ENCODE measurements at places on chromosomes 7 and 10.

- no peak for DNase-seq
Observed at GRCh38 chr7:98520356-98520951, 96.6 kb upstream of the NPTX2 start.

DNA sequence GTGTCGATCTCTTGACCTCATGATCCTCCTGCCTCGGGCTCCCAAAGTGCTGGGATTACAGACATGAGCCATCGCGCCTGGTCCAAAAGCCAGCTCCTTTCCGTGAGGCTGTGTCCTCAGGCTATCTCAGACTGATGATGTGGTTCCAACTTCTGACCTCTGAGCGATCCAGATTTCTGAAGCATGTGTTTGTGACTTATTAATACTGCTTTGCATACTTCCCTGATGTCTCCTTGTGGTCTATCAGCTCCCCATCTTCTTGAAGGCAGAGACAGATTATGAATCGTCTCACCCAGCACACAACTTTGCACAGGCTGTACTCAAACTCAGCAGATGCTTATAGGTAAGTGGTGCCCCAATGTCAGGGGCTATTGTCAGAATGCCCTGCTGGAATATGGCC lies 2.0 kb upstream of the PLPP4 start:
- no peak for DNase-seq

DNA sequence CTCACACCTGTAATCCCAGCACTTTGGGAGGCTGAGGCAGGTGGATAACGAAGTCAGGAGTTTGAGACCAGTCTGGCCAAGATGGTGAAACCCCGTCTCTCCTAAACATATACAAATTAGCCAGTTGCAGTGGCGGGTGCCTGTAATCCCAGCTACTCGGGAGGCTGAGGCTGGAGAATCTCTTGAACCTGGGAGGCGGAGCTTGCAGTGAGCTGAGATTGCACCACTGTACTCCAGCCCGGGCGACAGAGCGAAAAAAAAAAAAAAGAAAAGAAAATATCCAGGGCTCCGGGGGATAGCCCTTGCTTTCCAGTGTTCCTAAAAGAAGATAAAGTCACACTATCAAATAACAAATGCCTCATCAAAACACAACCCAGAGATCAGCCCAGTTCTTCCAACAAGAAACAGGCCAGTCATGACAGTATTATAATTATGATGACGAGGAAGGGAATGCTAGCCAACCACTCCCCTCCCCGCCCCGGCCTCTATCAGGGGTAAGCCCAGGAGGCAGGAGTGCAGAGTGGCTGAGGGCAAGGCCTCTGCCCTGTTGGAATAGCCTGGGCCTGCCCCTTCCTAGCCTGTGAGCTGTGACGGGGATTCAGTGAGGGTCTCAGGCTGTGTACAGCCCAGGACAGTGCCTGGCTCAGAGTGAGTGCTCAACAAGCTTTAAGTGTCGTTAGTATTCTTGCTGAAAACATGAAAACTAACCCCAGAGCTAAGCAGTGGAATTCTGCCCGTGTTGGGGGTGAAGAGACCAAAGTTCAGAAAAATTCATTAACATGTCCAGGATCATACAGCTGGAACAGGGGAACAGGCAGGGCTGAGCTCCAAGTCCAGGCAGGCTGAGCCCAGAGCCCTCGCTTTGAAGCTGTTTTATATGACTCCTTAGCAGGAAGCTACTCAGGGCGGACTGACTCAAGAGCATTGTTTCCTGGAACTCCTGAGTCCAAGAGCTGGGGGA lies 54.3 kb downstream of the FAM241B start:
- no peak for DNase-seq

DNA sequence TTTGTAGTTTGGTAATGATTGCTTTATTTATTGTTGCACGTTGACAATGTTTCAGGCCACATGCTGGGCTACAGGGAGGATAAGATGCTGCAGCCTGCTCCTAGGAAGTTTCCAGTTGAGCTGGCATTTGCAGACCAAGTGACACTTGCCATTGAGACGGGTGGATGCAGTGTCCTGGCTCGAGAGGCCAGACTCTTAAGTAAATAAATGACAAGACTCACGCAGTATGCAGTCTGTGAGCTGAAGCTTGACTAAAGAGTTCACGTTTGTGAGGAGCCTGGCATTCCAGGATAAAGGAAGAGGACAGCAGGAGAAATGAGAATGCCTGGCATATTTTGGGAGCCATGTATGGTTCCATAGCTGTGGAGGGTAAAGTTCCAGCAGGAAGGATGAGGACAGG lies 105.8 kb downstream of the BAMBI start:
- no peak for DNase-seq

- DNase-seq = no peak
Observed at GRCh38 chr7:35869810-35870209, 69.0 kb downstream of the SEPTIN7 start.

GRCh38 chr7:73606801-73607691 lies 17.3 kb downstream of the MLXIPL start:
- peak; percentile 35 for DNase-seq

DNA sequence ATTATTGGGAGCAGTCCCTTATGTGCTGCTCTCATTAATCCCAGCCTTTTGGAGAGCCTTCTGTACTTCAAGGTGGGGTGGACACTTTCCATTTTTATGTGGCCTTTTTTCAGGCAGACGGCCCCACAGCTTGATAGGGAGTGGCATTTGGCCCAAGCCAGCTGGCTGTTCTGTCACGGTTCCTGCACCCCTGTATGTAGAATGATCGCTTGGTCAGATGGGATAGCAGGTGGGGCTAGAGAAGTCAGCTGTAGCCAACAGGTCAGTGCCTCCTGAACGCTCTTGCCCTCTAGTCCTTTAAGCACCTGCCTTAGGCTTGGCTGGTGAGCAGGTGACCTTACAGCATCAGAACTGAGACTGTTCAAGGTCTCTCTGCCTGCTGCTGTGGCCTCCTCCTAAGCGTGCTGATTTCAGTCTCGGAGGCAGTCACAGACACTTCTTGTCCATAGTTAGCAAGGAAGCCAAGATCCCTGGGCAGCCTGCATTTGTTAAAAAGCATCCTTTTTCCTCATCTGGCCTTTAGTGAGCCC lies 95.3 kb downstream of the LRRC4 start:
- DNase-seq = no peak

DNA sequence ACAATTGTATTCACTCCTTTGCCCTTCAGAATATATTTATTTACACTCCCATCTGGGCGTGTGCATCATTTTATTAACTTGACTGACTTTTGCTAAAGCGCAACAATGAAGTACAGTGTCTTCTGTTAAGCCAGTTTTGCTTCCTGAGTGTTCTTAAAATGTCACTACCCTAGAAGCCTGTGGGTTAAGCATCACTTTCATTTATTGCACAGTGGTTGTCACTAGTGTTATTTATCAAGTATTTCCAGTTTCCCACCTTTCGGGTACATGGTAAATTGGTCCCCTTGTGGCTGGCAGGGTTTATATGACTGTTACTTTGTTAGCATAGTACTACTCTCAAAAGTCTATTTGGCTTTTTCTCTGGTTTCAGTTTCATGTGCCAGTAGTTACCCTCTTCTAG lies 3.3 kb downstream of the HILPDA start:
- DNase-seq = no peak

DNA sequence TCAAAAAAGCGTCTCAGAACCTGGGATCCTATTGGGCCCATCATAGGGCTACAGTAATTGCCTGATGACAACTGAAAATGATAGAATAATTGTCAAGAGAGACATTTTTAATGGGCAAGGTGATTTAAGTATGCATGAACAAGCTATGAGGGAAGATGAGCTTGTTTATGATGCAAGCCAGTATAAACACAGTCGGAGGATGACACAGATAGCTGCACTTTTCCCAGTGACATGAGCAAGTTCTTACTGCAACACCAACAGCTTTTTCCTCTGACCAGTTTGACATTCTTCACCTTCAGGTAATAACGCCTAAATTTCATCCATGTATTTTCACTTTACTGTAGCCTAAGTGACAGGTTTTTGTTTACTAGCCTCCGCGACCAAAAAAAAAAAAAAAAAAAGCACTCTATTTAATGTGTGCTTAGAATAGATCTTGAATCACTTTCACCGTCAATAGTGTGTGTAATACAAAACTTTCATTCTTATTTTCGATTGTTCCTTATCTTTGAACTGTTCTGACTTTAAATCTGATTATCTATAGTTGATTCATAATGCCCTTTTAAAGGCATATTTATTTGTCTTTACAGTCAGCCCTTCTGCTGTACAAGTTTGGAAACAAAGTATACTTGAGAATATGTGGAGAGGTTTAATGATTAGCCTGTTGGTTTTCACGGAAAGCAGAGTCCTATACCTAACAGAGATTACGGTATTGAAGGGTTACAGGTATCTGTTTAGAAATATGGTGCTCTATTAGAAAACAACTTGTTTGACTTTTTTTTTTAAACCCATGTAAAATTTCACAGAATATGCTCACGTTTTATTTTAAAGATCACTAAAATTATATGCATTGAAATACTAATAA lies 1.7 kb downstream of the FOXP2 start:
- DNase-seq = no peak

GRCh38 chr7:2621948-2622640 lies 9.7 kb upstream of the TTYH3 start:
- DNase-seq = no peak

GRCh38 chr7:157678501-157678900 lies 341.7 kb downstream of the DNAJB6 start:
- DNase-seq = no peak

DNA sequence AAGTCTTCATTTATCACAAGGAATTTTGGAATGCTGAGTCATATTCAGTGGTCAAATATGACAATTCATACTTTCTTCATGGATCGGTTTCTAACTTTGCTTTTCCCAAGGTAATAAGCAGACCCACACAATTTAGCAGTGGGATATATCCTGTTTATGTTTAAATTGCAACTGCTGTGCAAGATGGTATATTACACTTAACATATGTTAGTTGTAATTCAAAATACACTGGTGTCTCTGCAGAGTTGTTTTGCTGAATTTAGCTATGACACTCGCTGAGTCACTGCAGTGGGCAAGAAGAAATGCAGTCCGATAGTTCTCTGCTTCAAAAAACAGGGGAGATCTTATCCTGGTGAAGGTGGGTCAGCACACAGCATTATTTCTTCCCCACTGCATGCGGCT lies 194.8 kb upstream of the PTN start:
- DNase-seq = no peak

- no peak for DNase-seq
Observed at GRCh38 chr7:151720280-151720679, 156.6 kb downstream of the PRKAG2 start.

DNA sequence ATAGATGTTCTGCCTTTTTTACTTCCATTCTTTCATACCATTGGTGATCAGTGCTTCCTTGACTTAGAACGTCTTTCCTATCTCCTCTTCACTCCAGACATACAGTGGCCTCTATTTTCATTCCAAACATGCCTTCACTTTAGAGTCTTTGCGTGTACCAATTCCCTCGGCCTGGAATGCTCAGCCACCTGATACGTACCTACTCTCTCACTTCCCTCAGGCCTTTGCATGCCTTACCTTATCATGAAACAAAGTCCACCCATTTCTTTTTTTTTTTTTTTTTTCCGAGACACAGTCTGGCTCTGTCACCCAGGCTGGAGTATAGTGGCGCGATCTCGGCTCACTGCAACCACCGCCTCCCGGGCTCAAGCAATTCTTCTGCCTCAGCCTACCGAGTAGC lies 2.2 kb upstream of the CCNJ start:
- no peak for DNase-seq

DNA sequence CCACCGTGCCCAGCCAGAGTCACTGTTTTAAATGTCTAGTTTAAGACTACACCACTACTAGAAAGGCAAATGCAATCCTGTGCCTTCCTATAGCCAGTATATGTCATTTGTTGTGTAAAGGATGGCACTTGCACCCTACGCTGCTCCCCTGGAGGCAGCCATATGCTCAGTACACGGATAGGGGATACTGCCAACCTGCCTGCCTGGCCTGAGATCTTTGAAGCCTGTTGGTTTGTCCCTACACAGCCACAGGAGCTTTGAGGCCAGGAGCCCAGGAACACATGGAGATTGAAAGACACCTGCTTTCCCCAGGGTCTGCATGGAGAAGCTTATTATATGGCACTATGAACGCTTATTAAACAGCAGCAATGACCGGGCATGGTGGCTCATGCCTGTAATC lies 2.3 kb upstream of the SCRN1 start:
- DNase-seq = no peak

- no peak for DNase-seq
Observed at GRCh38 chr7:78018641-78019446, 220.3 kb downstream of the PHTF2 start.

- no peak for DNase-seq
Observed at GRCh38 chr7:44276571-44277221, 48.7 kb downstream of the CAMK2B start.

DNA sequence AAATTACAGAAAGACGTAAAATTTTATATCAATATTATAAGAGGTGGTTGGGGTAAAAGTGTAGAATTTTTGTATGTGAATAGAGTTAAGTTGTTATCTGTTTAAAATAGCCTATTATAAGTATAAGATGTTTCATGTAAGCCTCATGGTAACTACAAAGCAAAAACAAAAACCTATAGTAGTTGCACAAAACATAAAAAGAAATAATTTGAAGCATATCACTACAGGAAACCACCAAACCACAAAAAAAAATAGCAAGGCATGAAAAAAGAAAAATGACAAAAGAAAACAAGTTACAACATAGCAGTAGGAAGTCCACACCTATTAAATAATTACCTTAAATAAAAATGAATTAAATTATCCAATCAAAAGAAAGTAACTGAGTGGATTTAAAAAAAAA lies 12.4 kb upstream of the GSTK1 start:
- DNase-seq = no peak

DNA sequence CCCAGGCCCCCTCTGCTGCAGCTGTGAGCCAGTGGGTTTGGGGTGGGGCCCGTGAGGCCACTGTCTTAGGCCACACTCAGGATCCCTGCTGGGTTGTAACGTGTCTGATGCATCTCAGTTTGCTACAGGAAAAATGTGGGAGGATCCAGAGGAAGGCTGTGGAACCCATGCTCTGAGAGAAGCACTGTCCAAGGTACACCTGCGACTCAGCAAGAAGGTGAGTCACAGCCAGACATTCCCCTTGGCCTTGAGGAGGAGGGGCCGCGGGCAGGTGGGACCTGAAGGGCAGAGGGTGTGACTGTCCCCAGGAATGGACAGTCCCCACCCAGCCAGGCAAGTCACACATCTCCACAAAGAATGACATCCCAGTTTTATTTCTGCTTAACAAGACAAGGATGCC lies 27.8 kb upstream of the C10orf120 start:
- DNase-seq = no peak

- no peak for DNase-seq
Observed at GRCh38 chr7:366161-366803, 76.3 kb downstream of the FOXL3 start.

Measured in stimulated activated CD8-positive, alpha-beta memory T cell treated with anti-CD3 and anti-CD28 coated beads, Interleukin-2, amount 100 ng/mL, for 1 hour (primary cell).